ENCODE measurements at places on chromosomes 12 and 14.

GRCh38 chr14:75697386-75697785 is 36.3 kb downstream of the TTLL5 start:
- no peak for DNase-seq

DNA sequence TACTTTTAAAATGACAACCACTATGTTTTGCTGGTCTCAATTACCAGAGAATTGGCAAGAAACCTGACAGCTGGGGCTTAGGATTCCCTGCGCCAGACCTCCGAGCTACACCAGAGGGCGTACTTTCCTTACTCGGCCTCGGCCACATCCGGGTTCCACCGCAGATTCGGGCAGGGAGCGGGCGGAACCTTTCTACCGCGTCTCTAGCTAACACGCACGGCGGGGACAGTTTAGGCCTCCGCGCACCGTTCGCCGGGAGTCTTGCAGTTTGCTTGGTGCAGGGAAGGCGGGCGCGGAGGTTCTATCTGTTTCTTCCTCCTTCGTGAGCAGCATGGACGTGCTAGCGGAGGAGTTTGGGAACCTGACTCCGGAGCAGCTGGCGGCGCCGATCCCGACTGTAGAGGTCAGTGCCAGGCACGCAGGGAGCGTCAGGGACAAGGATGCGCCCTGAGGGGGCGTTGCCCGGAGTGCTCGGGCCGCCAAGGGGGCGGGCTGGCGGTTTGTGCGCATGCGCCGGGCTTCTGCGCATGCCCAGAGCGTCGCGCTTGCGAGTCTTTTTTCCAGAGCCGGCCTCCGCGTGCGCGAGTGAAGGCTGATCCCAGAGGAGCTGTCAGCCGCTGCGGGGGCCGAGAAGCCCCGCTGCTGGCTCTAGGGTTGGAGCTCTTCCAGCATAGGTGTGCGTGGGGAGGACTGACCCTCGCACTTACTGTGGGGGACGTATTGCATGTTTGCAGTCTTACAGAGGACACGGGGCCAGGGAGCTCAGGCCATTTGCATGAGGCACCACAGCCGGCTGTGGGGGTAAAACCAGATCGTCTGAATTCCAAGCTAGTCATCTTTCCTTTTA is at the start of gene POLR3B:
TSS of gene POLR3B (plus strand) at position 200 of the 847 bp plus-strand sequence. CDS start at position 332, 132 bp downstream.
- DNase-seq: peak; percentile 89

GRCh38 chr14:77068517-77069200 is 29.4 kb upstream of the CIPC start:
- DNase-seq: no peak

- DNase-seq: no peak
These were observed at the start of gene TBC1D30 for GRCh38 chr12:64824500-64825142. TSS of gene TBC1D30 (plus strand) at chr12:64824647. CDS start at chr12:64824880, 233 bp downstream.

GRCh38 chr12:96445691-96446583 is 43.4 kb upstream of the CFAP54 start:
- peak; percentile 27 for DNase-seq

Data from stimulated activated CD4-positive, alpha-beta T cell treated with anti-CD3 and anti-CD28 coated beads, Interleukin-15, amount 100 ng/mL, for 1 hour (primary cell).